ENCODE measurements at places on chromosomes 5 and 9.

- no peak for DNase-seq
These were observed 178.1 kb upstream of the CDH9 start for GRCh38 chr5:27216367-27216950.

GRCh38 chr9:115593587-115594091, 475.7 kb upstream of the TNC start:
- no peak for DNase-seq

- DNase-seq = no peak
These were observed 138.8 kb upstream of the COL5A1 start for GRCh38 chr9:134502809-134503211.

DNA sequence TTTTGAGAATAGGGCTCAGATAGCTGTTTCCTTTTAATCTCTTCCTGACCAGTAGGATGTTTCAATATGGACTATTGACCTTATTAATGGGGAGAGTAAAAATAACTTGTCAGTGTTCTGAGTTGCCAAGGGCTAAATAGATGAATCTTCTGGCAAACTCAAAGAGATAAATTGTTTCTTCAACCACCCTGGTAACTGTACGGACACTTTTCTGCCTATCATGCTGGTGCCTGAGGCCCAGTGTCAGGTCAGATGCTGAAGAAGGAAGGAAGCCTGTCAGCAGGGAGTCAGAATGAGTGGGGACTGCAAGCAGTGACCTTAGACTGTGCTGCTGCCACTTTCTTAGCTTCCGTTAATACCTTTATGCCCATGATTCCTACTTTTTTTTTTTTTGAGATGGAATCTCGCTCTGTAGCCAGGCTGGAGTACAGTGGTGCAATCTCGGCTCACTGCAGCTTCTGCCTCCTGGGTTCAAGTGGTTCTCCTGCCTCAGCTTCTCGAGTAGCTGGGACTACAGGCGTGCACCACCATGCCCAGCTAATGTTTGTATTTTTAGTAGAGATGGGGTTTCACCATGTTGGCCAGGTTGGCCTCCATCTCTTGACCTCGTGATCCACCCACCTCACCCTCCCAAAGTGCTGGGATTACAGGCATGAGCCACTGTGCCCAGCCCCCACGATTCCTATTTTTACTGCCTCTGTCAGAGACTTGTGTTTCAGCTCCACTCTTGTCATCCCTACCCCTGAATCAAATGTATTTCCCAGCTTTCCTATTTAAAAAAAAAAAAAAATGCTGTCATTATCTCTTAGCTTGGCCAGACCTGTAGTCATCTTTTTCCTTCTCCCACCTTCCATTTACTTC, 33.7 kb downstream of the TGFBR1 start:
- DNase-seq = no peak

Measured in stimulated activated CD8-positive, alpha-beta memory T cell treated with anti-CD3 and anti-CD28 coated beads, Interleukin-4, amount 100 ng/mL, for 1 hour (primary cell).